ENCODE measurements at places on chromosomes 12 and 14.

DNA sequence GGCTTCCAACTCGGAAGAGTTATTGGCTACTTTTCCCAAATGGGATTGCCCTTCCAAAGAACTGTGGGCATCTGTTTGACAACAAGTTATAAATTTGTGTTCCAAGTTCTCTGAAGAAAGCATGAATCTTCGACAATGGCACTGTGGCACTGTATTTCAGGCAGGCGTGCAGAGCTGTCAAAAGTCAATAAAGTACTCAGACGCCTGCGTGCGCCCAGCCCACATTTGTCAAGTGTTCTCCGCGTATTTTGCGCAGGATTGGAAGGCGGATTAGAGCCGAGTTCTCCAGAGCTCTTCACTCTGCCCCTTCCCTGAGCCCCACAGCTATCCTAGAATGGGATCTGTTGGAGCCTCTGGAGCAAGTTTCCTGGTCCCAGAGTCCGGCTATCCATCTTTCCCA is 103.2 kb downstream of the SLC25A47 start:
- no peak for DNase-seq

DNA sequence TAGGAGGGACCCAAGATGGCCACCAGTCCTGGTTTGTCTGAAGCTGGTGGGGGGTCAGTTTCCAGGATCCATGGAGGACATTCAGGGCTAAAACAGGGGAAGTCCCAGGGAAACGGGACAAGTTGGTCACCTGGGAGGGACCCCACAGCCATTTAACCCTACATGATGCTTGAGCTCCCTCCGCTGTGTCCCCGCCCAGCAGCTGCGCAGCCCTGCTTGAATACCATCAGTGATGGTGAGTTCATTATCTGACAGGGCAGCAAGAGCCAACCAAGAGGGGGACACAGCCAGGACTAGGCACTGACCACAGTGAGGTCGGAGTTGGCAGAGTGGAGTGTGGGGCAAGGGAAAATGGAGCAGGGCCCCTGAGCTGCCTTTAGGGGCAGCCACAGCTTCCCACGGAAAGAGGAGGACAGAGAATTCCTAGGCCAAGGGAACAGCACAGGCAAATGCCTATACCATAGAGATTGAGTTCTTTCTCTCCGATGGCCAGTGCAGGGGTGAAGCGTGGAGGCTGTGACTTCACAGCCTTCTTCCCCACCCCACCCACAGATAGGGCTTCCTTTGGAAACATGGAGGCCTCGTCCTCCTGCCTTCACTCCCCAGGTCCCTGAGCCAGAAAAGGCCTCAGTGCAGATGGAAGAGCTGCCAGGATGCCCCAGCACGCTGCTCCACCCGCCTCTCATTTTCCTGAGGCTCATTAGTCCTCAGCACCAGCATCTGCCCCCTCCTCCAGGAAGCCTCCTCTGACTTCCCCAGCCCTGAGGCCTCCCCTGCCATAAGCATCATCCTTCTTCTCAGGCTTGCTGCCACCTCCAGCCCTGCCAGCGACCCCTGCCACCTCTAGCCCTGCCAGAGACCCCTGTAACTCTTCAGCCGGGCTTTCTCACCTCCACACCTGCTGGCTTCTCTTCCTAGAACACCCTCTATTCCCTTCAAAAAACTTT is 51.4 kb downstream of the CYP46A1 start:
- no peak for DNase-seq

- peak; percentile 100 for DNase-seq
Observed at GRCh38 chr12:56041552-56042429, at the start of gene RPS26. Gene RPS26, plus strand, starts transcription at chr12:56041918. Its CDS starts 249 bp downstream, at chr12:56042167.

GRCh38 chr12:68391937-68392336 is 59.8 kb upstream of the MDM1 start:
- DNase-seq, result no peak

DNA sequence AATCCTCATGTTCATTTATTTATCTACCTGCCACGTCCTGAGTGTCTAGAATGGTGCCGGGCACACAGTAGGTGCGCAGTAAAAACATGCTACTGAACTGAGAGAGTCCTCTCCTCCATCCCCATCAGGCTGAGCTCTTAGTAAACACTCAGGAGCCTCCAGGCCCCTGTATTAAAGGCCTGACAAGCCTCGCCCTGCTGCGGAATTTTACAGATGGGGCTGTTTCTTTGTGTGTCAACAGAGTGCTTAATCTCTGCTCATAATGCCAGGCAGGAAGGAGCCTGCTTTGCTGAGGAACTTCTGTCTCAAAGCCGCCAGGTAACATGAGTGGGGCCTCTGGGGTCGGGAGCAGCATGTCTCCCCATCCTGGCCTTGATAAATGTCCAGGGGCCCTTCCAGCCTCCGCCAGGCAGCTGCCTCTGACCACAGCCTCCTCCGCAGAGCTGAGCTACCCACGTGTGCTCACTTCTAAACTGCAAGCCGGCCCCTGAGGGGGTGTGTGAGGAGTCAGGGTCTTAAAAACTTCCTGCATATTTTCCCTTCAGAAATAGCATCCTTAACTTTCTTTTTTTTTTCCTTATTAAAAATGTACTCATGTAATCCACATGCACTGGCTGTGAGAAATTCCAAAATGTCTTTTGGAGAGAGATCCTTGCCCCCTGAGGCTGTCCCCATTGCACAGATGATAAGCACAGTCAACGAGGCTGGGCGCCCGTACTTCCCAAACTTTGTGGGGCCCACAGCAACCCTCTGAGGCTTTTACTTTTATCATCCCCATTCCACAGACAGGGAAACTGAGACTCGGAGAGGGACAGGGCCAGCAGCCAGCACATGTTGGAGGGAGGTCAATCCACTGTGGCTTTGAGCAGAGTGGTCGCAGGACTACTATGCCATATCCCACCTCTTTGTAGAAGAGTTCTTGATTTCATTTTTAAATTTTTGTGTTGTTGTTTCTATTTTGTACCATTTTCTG is 116.0 kb upstream of the NCOR2 start:
- DNase-seq, result peak; percentile 21

- DNase-seq, result no peak
Observed at GRCh38 chr12:114440270-114441038, 34.5 kb upstream of the TBX5 start.

- DNase-seq, result no peak
Observed at GRCh38 chr12:115233891-115234543, 550.0 kb upstream of the TBX3 start.

GRCh38 chr12:78555802-78556201 is 308.8 kb upstream of the SYT1 start:
- DNase-seq, result no peak

GRCh38 chr14:37608649-37609048 is 13.2 kb downstream of the TTC6 start:
- DNase-seq, result no peak

GRCh38 chr12:66287275-66287674 is 15.0 kb upstream of the HELB start:
- no peak for DNase-seq

DNA sequence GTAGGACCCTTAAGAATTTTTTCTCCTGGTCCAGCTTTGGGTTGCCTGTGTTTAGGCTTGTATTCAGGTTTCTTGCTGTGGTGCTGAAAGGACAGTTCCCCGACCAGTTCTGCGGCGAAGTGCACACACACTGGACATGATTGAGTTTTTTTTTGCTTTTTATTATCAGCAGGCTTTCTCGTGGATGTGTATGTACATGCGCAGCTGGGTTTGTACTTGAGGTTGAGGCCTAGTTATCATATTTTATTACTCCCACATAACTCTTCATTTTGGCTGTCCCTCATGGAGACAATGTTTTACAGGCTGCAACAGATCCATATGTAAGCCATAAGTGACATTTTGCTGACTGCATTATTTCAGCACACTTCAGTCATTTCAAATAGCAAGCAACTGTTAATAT is 2.5 kb downstream of the SCN8A start:
- peak; percentile 31 for DNase-seq

- DNase-seq, result no peak
Observed at GRCh38 chr12:3216097-3216496, 138.9 kb downstream of the TSPAN9 start.

DNA sequence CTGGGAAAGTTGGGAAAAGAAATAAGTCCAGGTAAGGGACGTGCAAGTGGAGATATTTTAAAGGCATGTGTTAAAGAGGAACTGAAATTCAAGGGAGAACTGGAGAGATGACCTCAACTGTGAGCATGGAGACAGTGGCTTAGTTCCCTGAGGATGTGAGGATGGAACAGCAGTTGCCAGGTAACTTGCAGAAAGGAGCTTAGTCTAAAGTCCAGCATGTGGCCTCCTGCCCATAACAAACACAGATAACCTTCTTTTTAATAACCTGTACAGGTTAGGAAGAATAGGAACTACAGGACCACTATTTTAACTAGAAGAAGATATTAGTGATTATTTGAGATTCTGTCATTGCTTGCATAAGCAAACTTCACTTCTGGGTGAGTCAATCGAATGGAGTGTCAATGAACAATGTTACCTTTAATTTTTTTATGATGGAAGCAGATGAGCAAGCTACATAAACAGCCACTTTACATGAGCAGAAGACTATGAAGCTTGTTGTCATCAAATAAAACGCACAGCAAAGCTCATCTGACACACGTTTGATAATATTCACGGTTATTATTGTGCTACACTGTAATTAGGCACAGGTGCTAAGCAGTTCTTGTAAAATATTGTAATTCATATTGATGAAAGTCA is 291.7 kb upstream of the DDHD1 start:
- no peak for DNase-seq

- DNase-seq, result no peak
Observed at GRCh38 chr14:92435154-92435553, 78.4 kb upstream of the RIN3 start.

- DNase-seq, result no peak
Observed at GRCh38 chr14:60348211-60348610, 99.2 kb downstream of the PPM1A start.

- peak; percentile 59 for DNase-seq
Observed at GRCh38 chr12:60935981-60936761, 1324.0 kb upstream of the USP15 start.

GRCh38 chr14:89219051-89219450 is 198.0 kb downstream of the FOXN3 start:
- no peak for DNase-seq

DNA sequence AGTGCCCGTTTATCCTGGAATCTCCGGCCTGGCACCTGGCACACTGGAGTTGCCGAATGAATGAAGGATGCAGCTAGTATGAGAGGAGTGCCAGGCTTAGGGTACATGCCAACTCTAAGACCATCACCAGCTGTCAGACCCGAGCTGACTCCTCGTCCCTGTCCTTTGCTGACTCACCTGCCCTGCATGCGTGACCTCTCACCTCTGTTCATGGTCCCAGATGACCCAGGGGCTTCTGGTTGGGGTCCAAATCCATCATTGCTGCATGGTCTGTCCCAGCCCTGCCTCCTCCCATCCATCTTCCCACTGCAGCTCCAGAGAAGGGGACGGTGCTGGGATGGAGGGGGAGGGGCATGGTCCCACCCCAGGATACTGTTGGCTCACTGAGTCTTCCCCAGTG is 9.9 kb upstream of the FAM222A start:
- DNase-seq, result no peak

- no peak for DNase-seq
Observed at GRCh38 chr12:53706080-53706479, 21.2 kb downstream of the CALCOCO1 start.

DNA sequence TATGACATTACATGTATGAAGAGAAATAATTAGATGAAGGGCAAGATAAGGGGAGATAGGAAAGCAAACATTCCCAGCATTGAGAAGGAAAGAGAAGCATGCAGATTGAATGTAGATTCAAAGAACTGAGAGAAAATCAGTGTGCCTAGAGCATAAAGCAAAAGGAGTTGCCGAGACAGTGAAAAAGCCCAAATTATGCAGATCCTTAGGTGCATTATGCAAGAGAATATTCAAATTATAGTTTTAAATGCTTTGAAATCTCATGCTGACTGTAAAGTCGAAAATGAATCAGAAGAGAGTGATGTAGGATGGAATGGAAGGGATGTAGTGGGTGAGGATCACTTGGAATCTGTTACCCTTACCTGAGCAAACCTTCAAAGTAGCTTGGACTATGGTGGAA is 49.9 kb downstream of the PPP4R4 start:
- no peak for DNase-seq

DNA sequence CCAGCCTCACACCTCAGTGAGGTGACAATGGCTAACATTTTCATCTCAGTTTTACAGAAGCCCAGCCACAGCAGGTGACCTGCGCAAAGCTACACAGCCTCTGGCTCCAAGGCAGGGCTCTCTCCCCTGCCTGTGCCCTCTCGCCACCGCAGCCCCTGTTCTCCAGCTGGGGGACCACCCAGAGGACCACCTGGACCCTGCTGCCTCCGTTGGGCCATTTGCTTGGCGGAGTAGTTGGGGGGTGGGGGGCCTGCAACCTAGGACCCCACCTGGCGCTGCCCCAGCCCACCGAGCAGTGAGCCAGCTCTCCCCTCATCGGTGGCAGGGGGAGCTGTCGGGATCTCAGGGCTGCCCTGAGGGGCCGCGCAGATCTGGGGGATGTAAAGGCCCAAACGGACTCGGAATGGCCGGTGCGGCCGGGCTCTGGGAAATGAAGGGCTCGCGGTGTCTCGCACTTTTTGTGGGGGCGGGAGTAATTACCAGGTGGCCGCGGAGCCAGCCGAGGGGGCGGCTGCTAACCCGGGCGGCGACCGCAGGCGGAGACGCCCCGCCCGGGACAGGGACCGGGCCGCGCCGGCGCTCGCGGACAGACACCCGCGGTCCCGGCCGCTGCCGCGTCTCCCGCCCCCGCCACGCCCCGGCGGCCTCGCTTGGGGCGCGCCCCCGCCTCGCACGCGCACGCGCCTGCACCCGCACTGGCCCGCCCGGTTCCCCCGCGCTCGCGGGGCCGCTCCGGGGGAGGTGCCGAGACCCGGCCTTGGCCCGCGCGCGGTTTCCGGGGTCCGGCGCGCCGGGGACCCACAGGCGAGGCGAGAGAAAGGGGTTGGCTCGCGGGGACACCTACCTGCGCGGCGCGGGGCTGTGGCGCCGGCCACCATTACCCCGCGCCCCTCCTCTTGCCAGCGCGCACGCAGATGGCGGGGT is 8.6 kb upstream of the GPR68 start:
- DNase-seq, result peak; percentile 71

GRCh38 chr14:80587096-80587724 is 354.3 kb downstream of the CEP128 start:
- DNase-seq, result peak; percentile 71

- DNase-seq, result no peak
Observed at GRCh38 chr12:47178014-47178413, 98.3 kb upstream of the AMIGO2 start.

DNA sequence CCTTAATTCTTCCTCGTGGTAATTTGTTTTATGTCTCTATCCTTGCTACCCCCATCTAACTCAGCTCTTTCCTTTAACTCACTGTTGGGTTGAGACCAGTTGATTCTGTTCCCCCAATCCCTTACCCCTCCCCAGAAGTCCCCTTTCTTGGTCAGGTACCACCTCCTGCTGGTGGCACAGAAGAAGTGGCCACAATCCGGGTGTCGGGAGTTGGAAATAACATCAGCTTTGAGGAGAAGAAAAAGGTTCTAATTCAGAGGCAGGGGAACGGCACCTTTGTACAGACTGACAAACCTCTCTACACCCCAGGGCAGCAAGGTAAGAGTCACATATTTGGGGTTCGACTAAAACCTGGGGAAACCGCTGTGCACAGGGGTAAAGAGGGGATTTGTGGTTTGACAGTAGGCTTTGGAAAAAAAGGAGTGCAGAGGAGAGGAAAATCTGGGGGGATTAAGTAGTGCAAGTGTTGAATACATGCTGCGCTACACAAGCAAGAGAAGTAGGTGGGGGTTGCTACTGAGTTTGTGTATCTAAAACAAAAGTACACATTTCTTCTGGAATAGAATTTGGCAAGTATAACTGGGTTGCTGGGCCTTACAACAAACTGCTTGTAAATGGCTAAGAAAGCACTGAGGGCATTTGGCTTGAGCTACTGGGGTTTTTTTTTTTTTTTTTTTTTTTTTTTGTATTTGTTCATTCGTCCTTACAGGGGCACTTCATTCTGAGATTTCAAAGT is 1.3 kb downstream of the A2ML1 start:
- peak; percentile 39 for DNase-seq

- peak; percentile 59 for DNase-seq
Observed at GRCh38 chr14:70027785-70028428, 148.7 kb downstream of the SMOC1 start.
